ENCODE measurements at places on chromosomes 11 and 22.

DNA sequence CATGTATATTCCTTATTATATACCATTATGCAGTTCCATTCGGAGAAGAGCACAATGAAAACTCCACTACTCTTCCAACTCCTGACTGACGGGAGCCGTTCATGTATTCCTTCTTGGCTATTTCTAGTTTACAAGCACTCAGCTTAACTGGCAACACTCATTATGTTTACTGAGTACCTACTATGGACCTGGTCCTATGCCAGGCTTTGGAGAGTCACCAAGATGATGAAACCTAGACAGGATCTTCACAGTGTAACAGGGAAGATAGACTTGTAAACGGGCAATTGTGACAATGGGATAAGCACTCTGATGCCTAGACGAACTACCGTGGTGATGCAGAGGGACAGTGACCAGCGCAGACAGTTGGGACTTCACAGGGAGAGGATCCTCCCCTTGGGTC is 22.3 kb upstream of the ST3GAL4 start:
- no peak for DNase-seq

- DNase-seq = no peak
These were observed 34.2 kb upstream of the TSKU start for GRCh38 chr11:76748948-76749347.

GRCh38 chr11:117239295-117239694 is 6.8 kb downstream of the RNF214 start:
- DNase-seq = no peak

DNA sequence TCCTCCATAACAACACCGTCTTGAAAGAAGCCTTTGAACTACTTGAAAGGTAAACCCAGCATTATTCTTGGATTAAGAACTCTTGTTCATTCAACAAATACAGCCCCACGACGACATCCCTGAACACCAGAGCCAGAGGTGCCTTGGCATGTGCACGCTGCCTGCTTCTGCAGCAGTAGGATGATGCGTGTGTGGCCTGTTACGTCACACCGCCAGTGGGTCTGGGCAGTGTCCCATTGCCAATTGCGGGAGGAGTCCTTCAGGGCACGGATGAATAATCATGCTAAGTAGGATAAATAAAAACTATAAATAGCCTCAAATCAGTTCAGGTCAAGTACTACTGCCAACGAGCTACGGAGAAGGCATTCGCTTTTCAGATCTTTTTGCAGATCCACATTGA is 380.5 kb downstream of the SHANK2 start:
- DNase-seq = no peak

- DNase-seq = no peak
These were observed 96.4 kb upstream of the BIRC3 start for GRCh38 chr11:102220728-102221467.

DNA sequence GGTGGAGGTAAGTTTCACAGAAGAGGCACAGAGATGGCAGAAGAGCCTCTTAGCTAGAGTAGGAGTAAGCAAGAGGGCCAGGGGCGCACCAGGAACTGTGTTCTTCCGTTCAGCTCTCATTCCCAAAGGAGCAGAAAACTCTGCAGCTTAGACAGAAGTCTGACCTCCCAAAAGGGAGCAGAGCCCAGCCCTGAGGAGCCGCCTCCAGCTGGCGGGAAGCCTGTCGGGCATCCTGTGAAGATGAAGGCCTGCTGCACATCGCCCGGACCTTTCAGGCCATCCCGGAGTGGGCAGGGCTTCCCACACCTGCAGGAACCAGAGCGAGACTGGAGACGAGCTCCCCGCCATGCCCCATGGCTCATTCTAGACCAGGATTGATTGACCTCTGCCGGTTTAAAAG is 1102.8 kb downstream of the BRD1 start:
- no peak for DNase-seq

DNA sequence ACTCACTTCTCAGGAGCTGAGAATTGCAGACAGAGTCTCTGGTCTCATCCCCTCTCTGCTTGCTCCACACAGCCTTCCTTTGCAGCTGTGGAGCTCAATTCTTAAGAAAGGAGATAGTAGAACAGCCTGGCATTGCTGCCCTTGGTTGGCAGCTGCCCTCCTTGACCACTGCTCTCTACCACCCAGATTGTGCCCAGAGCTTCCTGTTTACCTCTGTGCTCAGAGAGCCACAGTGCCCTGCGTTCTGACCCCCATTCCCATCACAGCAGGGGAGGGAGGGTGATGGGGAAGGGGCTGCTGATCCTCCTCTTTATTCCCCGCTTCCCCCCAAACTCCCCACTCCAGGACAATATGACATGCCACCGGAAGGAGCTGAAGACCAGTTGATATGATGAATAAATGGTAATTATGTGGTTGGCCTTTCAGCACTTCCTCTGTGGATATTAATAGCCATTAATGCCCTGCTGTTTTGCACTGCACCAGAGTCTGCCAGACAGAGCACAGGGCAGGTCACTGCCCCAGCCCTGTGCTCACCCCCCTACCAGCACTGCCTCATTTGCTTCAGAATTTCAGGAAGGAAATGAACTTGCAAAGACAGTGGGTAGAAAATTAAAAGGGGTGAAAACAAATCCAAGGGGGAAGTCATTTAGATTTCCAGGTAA is 426.8 kb upstream of the CADM1 start:
- no peak for DNase-seq
